ENCODE measurements at places on chromosomes 5 and 9.

DNA sequence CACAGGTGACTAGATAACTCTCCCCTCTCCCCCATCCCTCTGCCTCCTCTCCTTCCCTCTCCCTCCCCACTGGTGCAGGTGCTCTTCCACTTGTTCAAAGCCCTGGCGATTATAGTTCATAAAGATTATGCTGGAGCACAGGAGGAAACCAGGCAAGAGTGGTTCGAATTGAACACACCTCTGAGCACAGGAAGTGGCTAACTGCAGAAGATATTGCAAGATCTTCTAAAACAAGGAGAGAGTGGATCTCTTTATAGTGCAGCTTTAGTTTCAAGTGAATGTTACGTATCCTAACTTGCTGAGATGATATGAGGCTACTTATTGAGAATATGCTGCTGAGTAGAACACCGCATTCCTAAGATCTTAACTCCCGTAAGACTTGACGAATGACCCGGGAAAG is 178.4 kb downstream of the GOLPH3 start:
- no peak for DNase-seq

DNA sequence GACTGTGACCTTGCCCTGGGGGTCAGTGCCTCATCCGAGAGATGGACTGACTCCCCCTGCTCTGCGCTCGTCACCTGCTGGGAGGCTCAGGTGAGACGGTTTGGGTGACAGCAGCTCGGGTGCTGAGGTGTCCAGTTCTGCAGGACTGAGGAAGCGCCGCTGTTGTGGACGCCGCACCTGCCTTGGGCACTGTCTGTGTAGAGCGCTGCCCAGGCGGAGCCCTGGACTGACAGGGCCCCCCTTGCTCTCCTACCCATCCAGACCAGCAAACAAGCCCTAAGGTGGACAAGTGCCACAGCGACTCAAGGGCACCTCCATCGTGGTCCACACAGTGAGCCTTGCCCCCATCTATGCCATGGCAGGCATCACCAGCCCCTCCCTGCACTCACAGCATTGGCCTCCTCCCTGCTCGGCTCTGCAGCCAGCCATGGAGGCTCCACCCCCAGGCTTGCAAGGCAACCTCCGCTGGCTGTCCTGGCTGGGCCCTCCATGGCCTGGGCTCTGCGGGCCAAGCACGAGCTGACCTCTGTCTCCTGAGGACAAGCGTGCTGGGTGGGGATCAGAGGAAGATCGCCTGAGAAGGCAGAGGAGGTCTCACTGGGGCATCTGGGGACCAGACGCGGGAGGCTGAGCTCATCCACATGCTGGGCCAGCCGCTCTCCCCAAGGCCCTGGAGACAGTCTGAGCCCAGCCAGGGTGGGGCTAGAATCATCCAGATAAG is 87.1 kb upstream of the COL5A1 start:
- no peak for DNase-seq

DNA sequence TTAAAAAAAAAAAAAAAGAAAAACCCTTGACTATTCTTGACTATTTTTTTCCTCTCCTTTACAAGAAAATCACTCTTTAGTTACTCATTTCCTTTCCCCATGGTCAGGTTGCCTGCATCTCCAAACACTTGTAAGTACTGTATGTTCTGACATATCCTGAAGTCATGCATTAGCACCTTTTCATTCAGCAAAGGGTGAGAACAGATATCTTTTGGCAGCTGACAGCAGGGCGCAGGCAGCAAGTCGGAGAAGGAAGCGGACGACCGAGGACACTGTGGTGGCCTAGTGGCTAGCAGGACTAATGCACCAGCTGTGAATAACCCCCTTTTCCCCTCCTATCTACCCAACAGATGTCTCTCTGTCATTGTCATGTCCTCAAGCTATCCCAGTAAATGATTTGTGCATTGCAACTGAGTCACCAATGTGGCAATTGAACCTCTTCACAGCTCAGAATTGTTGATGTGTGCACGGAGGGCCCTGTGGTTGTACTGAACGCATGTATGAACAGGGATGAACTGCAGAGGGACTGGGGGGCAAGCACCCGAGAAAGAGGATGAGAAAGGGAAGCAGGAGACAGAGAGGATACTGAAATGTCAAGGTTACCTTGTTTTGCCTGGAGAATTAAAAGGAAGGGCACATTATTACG is 996.0 kb upstream of the ARRDC3 start:
- no peak for DNase-seq

- DNase-seq: no peak
These were observed 5.3 kb upstream of the NSMF start for GRCh38 chr9:137464291-137464999.

DNA sequence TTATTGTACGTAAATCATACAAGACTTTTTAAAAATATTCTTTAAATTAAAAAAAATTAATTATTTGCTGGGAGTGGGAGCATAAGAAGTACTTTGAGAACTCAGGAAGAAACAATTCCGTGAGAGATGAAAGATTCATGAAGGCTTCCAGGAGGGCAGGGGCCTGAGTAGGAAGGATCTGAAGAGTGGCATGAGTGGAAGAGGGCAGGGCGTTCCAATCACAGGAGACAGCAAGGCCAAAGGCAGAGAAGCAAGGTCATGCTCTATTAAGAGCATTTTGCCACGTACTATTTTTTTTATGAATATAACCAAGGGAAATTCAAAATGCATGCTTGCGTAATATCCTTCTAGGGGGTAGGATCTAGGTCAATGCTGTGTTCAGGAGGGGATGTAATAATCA is 265.5 kb downstream of the ZNF608 start:
- DNase-seq: no peak

GRCh38 chr5:176779537-176779936 is 30.8 kb upstream of the UNC5A start:
- DNase-seq: no peak

DNA sequence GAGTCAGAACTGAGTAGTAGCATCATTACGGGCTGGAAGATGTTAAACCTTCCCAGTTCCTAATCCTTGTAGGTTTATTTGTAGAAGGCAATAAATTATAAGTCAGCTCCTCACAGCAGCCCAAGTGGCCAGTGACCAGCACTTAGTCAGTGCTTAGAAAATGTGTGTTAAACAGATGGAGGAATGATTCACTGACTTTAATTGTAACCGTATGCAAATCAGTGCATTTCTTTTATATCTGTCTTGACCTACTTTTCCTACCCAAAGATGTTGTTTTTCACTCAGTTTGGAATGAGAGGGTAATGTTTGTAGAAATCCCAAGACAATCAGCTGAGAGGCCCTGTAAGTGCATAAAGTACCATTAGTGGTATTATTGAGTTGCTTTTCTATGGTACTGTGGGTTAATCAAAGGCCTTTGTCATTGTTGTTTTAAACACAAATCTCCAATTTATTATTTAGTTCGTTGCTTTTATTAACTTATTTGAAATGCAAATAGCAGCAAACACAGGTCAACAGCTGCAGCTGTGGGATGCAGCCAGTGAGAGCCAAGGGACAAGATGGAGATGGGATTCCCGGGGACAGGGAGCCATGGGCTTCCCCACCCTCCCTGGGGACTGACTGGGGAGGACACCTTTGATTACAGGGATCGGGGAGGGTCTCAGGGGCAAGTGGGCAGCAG is 49.8 kb downstream of the MAP1B start:
- no peak for DNase-seq

GRCh38 chr9:27645161-27645840 is 72.0 kb upstream of the C9orf72 start:
- DNase-seq: no peak

DNA sequence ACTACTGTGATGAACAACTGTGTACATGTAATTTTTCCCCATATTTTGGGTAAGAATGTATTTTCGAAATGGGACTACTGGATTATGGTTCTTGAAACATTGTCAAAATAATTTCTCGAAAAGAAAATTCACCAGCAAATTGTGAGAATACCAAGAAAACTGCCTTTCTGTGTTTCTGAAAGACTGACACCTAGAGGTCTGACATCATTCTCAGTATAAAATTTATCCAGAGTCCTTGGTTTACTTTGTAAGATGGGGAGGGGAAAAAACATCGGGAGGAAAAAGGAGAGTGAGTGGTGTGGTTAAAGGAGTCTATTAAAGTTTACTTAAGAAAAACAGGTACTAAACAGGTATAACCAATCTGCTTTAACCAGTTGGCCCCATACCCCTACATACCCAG is 149.2 kb downstream of the CEP120 start:
- no peak for DNase-seq

All from GM12878 (cell line).